CD4-positive, alpha-beta T cell (primary cell): ENCODE measurements at places on chromosomes 6 and 20.

- DNase-seq: no peak
Observed at GRCh38 chr6:159008656-159009288, 8.8 kb upstream of the RSPH3 start.

DNA sequence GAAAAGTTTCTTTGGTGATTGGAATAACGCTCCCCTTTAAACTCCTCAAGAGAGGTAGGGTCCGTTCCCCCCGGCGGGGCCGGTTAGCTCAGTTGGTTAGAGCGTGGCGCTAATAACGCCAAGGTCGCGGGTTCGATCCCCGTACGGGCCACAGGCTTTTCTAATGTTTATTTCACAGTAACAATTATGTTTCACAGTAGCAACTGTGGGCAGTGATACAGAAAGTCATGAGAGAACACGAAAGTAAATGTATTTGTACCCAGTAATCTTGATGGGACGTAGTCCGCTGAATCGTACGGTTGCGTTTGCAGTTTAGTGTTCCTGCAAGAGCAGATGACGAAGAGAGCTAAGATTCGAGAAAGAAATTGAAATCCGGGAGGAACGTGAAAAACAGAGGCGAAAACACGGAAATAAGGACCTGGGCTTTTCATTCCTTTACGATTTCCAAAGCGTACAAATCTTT lies 505.5 kb downstream of the PRIM2 start:
- DNase-seq: no peak

DNA sequence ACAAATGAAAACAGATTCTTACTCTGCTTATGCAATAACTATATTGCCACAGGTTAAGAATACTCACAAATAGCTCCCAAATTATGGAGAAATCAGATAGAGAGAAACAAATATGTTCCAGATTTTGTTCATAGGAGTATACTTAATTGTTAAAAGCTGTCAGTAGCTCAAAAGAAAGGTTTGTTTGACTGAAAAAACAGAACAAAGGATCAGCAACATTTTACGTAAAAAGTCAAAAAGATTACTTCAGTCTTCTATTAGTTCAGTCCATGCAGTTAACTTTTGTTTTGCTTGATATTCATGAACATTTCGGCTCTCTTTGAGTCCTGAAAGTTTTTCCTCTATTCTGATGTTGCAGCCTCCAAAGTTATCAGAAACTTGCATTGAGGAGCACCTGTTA lies 13.4 kb upstream of the NANP start:
- DNase-seq: no peak

- DNase-seq: no peak
Observed at GRCh38 chr6:156776470-156776839, 723 bp upstream of the ARID1B start.

- no peak for DNase-seq
Observed at GRCh38 chr6:149278997-149279396, 38.5 kb upstream of the TAB2 start.

DNA sequence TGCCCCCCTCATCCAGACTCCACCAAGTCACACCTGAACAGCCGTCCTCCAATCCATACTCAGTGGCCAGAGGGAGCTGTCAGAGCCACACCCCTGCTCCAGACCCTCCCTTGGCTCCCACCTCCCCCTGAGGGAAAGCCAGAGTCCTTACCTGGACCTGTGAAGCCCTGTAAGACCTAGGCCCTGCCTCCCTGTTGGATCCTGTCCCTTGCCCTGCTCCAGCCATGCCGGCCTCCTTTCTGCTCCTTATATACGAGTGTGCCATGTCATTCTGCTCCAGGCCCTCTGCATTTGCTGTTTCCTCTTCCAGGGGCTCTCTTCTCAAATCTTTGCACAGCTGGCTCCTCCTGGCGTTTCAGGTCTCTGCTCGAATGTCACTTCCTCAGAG lies 100.3 kb upstream of the MYL9 start:
- DNase-seq: no peak

DNA sequence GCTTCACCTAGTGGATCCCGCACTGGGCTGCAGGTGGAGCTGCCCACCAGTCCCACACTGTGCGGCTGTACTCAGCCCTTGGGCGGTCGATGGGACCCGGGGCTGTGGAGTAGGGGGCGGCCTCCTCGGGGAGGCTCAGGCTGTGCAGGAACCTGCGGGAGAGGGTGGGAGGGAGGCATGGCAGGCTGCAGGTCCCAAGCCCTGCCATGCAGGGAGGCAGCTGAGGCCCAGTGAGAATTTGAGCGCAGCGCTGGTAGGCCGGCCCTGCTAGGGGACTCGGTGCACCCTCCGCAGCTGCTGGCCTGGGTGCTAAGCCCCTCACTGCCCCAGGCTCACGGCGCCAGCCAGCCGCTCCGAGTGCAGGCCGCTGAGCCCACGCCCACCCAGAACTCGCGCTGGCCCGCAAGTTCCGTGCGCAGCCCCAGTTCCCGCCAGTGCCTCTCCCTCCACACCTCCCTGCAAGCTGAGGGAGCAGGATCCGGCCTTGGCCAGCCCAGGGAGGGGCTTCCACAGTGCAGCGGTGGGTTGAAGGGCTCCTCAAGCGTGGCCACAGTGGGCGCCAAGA lies 1407.6 kb downstream of the EPHA7 start:
- peak; percentile 4 for DNase-seq

DNA sequence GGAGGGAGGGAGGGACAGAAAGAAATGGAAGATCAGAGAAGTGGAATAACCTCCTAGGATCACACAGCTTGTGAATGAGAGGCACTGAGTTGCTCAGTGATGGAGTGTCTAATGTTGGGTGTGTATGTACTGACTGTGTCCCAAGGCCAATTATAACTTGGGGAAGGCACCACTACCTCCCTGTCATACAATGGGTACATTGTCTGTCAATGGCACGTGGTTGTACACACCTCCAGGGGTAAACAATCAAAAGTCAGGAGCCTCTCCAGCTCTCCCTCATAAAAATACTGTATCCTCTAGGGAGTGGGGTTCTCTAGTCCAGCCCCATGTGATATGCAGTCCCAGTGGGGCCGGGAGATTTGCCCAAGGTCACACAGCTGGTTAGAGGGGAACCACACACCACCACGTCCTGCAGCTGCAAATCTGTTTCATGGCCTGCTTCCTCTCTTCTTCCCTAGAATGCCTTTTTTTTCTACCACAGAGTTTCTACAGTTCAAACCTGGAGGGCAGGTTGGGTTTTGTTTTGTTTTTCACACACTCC lies 112.5 kb downstream of the SNX5 start:
- no peak for DNase-seq

GRCh38 chr6:52931351-52931750 lies 21.9 kb upstream of the GSTA3 start:
- DNase-seq: no peak

GRCh38 chr20:62234339-62234738 lies 4.0 kb upstream of the OSBPL2 start:
- no peak for DNase-seq

- no peak for DNase-seq
Observed at GRCh38 chr6:20447157-20447556, 45.5 kb downstream of the E2F3 start.

DNA sequence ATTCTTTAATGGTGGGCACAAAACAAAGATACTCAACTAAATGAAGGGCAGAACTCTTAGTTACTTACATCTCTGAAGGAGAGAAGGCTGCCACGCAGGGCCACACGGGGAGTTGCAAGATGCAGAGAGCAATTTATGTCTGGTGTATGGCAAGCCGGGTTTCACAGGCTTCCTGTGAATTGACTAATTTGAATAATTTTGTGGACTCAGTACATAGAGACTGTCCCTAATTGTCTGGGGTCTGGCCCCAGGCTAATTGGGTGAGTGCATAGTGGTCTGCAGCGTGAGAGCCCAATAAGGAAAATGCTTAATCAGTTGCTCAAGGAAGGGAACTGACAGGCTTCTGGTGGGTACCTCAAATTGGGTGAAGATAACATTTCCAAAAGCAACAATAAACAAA lies 205.7 kb downstream of the OTOR start:
- no peak for DNase-seq

DNA sequence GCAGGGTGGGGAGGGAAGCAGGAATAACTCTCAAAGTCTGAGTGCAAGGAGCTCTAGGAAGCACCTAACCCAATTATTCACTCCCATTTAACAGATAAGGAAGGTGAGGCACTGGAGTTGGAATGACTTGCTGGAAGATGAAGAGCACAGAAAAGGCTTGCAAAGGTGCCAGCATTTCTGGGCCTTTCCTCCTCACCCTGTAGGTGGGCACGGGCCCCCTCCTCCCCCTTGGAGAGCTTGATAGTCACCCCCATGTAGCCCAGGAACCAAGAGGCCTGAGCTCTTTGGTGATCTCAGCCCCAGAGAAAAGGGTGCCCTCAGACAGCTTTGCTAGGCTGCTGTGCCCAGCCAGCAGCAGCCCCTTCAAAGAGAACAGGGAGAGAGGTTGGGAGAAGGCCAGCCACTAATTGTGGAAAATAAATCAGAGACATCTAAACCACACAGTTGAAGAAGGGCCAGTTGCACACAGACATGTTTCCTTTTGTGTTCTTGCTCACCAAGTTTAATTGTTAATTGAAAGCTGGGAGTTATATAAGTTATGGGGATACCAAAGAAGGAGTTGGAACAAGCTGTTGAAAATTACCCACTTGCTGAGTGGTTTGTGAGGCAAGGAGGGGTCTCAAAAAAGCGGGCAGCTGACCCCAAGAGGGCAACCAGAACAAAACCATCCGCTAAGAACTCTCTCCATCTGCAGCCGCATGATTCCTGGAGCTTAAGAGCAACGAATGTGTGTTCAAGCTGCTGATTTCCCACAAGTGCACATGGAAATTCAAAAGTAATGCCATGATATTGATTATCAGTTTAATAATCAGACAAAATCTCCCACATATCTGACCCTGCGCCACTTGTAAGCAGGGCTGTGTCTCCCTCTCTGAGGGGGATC lies 77.0 kb downstream of the MRPL14 start:
- DNase-seq: no peak

DNA sequence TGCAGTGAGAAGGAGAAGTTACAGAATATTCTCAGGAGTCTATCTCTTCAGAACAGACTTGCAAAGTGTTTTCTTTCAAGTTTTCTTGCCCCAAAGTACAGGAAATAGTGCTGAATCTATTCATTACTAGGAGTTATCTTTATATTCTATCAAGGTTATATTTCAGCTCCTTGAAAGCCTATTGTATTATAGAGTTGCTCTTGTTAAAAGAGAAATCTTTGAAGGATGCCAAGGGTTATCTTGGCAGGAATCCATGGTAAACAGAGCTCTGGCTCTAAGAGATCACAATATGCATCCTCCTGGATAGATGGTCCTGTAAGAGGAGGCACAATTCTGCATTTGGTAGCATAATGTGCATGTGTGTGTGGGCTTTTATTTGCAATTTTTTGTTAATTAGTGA lies 21.2 kb upstream of the SNRPB2 start:
- no peak for DNase-seq

GRCh38 chr6:64789476-64789875 lies 917.5 kb downstream of the EYS start:
- no peak for DNase-seq

GRCh38 chr6:1837826-1838225 lies 228.1 kb downstream of the FOXC1 start:
- DNase-seq: no peak

- DNase-seq: no peak
Observed at GRCh38 chr20:63854766-63855362, 6.4 kb upstream of the ABHD16B start.

DNA sequence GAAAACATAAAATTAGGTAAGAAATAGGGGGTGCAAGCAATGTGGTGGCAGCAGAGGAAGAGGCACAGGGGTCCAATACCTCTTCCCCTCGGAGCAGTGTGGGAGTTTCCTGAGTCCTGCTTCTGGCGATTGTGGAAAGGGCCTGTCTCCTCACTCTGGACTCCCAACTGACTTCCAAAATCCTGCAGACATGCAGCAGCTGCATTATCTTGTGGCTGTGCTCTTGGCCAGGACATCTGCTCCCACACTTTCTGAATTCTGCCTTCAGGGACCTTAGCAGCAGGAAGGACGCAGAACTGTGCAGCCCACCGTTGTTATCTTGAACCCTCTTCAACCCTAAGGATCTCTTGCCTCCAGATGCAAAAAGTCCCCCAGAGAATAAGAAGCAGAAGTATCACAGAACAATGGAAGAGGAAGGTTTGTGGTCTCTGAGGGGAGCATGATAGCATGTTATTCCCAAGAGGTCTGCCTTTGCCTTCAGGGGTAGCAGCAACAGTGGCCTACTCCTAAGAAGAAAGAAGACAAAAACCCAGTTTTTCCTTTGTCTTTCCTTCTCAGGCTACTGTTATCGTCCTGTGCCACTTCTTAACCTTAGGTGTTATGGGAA lies 102.5 kb upstream of the EMILIN3 start:
- DNase-seq: no peak

- no peak for DNase-seq
Observed at GRCh38 chr20:63697868-63698545, 1.6 kb downstream of the TNFRSF6B start.

DNA sequence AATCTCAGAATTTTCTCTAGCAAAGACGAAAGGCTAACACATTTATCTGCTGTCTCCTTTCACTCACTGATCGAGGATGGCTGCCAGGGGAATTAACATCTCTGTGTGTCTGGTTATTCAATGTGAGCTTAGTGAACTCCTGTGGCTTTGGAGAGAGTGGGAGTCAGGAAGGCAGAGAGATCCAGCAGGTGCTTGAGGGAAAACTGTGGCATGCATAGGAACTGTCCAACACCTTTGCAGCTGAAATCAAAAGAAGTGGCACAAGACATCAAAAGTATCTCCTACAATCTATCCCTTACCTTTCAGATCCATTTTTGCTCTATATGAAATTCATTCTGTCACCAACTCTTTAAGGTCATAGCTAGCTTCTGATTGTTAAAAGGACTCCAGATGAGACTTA lies 11.8 kb upstream of the FAM184A start:
- no peak for DNase-seq

DNA sequence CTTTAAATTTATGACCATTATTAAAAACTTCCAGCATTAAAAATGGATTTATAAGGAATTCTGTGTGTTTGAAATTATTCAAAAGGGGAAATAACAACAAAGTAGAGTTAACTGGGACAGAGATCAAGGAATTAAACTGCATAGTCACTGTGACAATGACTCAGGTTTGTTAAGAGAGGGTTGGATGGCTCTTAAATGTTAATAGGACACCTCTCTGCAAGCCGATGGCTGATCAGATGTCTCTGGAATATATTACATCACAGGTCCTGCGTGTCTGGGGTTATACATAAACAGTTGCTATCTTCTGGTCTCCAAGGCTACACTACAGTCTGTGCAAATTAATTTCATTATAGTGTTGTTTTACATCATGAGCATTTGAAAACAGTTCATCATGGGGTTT lies 574.3 kb downstream of the COL12A1 start:
- DNase-seq: no peak

- DNase-seq: no peak
Observed at GRCh38 chr20:20084296-20084752, 32.0 kb downstream of the CFAP61 start.
